ENCODE measurements at places on chromosomes 1 and 21.
A peak's percentile ranks its signal among the peaks of the same experiment; 100 is the strongest.

DNA sequence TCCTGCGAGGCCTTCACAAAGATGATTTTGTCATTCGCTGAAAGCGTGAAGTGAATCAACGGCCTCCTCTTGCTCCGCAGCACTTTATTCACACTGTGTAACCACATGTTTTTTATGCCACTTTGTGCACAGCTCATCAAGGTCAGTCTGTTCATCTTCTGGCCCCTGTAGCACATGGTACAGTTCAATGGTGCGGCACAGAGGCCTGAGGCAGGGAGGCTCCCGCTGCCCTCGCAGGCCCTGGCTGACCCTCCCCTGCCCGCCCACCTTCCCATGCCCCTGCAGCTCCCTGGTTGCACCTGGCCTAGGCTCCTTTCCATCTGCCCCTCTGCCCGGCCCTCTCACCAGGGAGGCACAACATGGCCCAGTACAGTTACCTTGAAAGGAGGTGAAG is 87.5 kb downstream of the CD247 start:
- no peak for DNase-seq

GRCh38 chr1:6815726-6816125 is 30.5 kb downstream of the CAMTA1 start:
- no peak for DNase-seq

GRCh38 chr1:16366722-16367257 is at the start of gene SZRD1:
Gene SZRD1, plus strand, starts transcription at chr1:16367242. Its CDS starts 16 bp downstream, at chr1:16367258.
- DNase-seq: peak; percentile 41

GRCh38 chr1:6426277-6426971 is 1.8 kb downstream of the ESPN start:
- DNase-seq: no peak

DNA sequence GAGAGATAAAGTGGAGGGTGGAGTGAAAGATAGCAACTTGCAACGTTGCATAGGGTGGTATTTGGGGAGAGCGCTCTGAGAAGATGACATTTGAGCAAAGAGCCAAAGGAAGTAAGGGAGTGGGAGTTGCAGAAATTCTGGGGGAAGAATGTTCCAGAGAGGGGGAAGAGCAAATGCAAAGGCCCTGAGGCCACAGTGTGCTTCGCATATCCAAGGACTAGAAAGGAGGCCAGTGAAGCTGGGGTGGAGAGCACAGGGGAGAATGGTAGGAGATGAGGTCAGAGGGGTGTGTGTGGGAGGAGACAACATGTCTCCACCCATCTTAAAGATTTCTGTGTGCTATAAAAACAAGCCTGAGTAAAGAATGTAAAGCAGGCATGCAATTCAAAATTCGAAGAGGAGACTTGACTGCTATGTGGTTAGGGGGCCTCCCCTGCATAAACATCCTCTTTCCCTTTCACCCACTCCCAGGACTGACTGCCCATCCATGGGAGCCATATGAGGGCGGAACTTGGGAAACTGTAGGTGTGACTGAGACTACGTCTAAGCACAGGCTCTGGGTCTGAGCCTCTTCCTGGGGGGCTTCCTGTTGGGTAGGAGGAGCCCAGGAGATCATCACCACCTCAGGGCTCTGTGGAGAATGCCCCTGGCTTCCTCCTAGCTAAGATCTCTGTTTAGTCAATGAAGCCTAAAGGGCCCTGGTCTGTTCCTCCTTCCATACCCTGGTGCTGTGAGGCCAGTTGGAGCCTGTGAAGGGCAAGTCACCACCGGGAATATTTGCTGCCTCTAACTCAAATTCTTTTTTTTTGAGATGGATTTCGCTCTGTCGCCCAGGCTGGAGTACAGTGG is 2.9 kb upstream of the CLIC4 start:
- DNase-seq: no peak
